GF-D8 (cell line): ENCODE measurements at places on chromosomes 1 and 21.

DNA sequence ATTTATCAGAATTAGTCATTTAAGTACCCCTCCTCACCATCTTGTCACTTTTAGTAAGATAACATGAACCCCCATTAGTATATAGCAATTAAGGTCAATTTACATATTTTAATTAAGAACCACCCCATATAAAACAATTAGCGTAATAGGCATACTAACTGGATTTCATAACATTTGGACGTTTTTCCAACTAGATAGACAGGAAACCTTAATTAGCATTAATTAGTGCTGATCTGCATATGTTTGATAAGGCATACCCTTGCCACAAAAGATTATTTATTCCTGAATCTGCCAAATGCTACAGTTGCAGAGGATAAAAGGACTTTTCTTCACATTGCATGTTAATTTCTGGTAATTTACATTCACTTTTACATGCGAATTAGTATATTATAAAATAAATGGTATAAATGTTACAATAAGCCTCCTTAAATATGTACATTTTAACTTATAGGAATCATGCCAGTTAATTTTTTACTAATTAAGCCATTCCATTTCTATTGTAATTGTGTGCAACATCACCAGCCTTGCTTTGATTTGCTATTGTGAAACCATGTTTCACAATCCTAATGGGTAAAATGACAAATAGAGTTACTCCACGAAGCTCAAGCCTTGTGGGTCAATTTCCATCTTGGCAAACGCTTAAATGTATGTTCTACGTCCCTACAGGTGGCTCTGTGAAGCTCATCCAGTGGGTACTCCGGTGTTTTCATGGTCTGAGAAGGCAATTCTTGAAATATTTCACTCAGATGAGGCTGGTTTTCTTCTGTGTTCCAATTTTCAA is 469.6 kb downstream of the DPYD start:
- no peak for DNase-seq

DNA sequence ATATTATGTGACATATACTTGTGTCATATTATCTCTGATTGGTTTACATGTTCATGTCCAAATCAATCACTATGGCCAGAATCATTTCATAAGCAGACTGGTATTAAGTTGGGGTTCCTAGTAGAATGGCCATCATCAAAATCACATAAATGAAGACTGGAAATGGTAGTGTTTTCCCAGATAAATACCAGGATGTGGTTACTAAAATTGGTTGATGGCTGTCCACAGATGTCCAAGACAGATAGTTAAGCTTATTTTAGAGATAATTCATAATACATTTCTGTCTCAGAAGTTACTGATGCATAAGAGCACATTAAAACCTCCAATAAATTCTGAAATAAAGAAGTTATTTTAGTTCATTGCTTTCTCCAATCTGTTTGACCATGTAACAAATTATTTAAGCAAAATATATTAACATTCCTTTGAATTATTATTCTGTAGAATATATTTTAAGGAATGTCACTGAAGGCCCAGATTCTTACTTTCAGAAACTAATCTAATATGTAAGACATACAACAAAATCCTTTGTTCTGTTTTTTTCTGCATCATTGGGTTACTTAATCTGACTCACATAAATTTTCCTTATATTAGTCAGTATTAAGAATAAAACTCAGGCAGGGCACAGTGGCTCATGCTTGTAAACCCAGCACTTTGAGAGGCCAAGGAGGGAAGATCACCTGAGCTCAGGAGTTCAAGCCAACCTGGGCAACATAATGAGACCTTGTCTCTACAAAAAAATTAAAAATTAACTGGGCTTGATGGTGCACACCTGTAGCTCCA is 483.9 kb downstream of the PTPRC start:
- DNase-seq: no peak

DNA sequence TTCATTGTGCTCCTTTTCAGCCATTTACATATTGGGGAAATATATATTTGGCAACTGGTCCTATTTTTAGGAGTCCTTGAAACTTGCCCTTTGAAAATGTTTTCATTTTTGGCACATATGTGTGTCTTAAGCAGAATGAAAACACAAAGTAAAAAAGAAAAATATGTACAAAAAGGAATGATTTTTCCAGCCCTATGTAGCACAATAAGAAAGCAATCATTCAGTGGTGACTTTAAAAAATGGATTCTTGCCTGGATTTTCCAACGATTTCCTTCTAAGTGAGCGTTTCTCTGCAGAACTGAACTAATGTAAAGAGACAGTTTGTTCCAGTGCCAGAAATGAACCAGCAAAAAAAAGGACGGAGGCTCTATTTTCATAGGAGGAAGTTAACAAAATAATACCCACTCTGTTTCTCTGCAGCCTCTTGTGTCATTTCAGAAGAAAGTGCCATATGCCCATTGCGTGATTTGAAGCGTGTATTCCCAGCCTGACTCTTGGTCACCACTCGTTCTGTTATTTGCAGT is 340.1 kb downstream of the SETD4 start:
- DNase-seq: no peak

DNA sequence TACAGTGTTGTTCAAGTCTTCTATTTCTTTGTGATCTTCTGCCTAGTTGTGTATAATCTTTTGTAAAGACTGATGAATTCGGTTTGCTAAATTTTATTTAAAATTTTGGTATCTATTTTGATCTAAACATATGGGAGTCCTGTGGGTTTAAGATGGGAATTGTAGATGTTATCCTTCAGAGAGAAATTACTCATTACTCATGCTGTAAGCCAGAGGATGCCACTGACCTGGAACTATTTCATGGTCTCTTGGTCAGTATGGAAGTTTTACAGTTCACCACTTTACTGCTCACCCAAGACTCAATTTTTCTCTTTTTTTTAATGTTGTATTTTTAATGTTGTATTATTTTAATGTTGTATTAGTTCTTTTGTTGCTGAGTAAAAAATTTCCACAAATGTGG is 138.6 kb upstream of the B3GALT2 start:
- no peak for DNase-seq

DNA sequence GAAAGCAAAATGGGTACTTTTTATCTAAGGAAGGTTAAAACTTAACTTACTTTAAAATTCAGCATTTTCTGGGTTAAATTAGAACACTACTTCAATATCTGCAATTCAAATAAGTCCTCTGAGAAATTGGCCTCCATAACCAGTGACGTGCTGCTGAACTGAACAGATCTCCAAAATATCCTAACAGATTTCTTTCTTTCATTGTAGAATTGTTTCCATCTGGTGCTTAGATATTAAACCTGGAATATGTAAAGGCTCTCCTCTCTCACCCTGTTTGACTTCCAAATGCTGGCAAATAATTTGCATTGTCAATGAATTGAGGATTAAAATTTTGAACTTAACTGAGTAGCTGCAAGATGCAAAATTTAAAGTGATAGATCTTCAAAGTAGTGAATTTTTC is 316.9 kb upstream of the CXADR start:
- DNase-seq: no peak

GRCh38 chr1:147635342-147635741 is 35.0 kb downstream of the ACP6 start:
- peak; percentile 64 for DNase-seq

GRCh38 chr1:180522213-180522515 is 19.8 kb upstream of the ACBD6 start:
- no peak for DNase-seq

DNA sequence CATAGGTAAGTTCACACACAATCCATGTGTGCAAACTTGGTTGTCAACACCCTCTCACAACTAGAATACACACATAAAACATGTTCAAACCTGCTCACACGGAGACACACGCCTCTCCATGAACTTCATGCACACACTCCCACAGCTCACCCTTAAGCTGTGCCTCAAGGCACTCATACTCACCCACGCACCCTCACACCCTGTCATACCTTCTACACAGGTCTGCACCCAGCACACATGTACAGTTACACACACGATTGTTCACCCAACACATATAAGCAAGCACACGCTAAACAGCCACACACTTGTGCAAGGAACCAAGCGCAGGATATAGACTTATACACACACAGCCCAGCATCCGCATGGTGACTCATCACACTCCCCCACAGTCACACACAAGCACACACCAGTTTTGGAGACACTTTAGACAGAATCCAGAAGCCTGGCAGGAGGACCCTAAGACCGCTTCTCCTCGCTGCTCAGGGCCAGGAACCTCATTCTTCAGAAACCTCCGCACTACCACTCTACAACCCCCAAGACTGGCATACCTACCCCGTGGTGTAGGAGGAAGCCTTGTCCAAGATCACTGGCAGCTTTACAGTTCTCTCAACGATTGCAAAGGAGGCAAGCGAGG is 58.7 kb upstream of the ZC3H12A start:
- no peak for DNase-seq

GRCh38 chr1:117686907-117687306 is 81.1 kb downstream of the TENT5C start:
- no peak for DNase-seq

DNA sequence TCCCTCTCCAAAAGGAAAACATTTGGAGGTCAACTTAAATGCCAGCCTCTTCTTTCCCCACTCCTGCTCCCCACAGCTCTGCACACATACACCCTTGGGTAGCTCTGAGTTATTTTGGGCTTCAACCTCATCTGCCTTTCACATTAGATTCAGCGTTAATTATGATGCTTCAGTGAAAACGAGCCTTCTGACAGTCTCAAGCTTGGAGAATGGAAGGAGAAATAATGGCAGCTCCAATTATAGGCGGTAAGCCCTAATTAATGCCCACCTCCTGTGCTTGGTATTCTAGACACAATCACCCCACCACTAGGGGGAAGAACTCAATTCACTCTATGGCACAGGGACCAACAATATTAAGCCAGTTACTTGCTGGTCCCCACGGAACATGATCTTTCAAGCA is 397.9 kb downstream of the BRINP2 start:
- no peak for DNase-seq

GRCh38 chr1:193799948-193800690 is 613.7 kb upstream of the B3GALT2 start:
- no peak for DNase-seq

- no peak for DNase-seq
Measured at GRCh38 chr1:86303041-86303690, 93.0 kb downstream of the ODF2L start.

DNA sequence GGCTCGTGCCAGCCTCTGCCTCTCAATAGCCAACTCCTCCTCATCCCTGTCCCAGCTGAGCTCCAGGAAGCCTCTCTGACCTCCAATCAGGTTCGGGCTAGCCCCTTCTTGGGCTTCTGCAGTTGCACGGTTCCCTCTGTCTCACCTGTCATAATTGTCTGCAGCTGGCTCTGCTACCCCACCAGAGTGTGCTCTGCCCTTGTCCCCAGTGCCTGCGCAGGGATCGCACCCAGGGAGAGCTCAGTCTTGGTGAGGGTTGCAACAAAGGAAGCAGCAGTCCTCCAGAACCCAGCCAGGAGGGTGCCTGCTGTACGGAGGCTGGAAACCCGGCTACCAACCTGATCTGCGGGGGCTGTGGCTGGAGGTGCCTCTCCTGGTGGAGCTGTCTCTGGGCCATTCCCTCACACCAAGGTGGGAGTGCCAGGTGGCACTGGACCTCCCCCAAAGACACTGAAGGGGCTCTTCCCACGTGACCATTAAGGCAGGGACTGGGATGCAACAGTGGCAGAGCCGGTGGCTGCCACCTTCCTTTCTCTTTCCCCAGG is 63.5 kb upstream of the DMRTB1 start:
- DNase-seq: no peak

- DNase-seq: no peak
Measured at GRCh38 chr1:55420026-55420425, 204.9 kb upstream of the USP24 start.

GRCh38 chr1:159184201-159184600 is 12.8 kb downstream of the CADM3 start:
- DNase-seq: no peak

- DNase-seq: no peak
Measured at GRCh38 chr1:12542138-12542465, 75.9 kb downstream of the DHRS3 start.

GRCh38 chr1:44581205-44581604 is 93.1 kb downstream of the TMEM53 start:
- no peak for DNase-seq

DNA sequence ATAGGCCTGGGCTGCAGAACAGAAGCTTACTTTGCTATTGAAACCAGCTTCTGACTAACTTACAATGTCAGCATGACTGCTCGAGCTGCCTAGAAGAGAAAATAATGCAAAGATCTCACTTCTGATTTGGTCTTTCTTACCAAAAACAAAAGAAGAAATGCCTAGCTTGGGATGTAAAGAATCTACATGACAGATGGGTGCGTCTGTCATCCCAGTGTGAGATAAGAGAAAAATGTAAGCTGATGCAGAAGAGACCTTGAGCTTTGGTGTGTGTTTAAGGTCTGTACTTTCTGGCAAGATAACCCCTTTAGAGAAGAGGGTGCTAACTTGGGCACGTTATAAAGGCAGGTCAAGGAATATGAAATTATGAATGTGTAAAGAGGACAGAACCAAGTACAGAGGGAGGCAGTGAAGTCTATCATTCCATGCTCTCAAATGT is 3.6 kb downstream of the FAM20B start:
- DNase-seq: no peak

DNA sequence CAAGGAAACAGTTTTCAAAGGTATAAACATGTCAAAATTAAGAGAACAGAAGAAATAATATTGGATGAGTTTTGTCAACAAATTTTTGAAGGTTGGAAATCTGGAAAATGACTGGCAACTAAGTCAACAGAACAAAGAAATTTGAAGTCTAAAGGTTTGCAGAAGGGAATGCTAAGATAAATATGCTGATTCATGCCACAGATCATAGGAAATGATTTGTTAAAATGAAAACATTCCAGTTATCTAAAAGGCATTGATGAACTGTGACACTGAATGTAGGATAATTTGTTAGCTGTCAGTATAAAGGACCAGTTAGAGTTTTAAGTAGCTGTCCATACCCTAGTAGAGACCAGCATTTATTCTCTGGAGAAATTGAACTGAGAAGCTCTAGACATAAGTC is 157.9 kb upstream of the CHRM3 start:
- no peak for DNase-seq

GRCh38 chr1:224696891-224697765 is 81.0 kb downstream of the CNIH3 start:
- DNase-seq: no peak

DNA sequence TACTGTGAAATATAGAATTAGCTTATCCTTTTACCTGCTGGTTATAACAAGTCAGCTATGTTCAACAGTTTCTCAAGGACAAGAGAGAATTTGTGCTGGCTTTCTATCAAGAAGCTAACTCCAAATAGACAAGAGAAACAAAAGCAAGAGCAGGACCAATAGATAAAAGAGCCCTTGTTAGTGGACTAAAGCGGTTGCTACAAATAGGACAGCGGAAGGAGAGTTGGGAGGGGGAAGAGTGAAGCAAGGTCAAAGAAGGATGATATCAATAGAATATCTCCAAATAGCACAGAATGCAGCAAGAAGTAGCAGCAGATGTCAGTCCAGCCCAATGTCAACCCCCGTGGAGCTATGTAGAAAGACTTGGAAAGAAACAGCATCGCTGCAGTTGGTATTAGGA is 53.0 kb upstream of the AKT3 start:
- no peak for DNase-seq

DNA sequence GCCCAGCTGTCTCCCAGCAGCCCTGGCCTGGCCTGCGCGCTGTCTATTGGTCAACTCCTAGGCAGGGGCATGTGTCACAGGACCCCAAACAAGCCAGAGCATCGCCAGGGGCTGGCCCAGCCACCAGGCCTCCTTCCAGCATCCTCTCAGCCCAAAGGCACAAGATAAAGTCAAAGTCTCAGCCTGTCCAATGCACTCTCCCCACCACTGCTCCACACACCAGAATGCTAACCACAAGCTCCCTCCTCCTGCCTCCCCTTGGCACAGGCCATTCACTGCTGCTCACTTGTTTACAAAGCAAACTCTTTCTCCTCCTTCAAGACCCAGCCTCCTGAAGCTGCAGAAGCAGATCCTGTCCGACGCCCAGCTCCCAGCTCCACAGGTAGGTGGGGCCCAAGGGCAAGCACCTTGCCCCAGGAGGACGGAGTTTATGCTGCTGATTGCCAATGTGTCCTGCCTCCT is 133.4 kb downstream of the DMRTB1 start:
- DNase-seq: no peak
